Right cardiac atrium (tissue), 5 donors: ENCODE measurements at places on chromosomes 3 and 15.

- no peak for DNase-seq
These were observed 323.0 kb upstream of the CDIN1 start for GRCh38 chr15:36256404-36256807.

- no peak for DNase-seq
These were observed 685.7 kb downstream of the MCTP2 start for GRCh38 chr15:94917068-94917467.

GRCh38 chr3:146160321-146160963 is 542 bp downstream of the PLOD2 start:
- peak; percentile 67 for DNase-seq

- no peak for DNase-seq
These were observed 31.4 kb downstream of the ZNF662 start for GRCh38 chr3:42937334-42937733.

DNA sequence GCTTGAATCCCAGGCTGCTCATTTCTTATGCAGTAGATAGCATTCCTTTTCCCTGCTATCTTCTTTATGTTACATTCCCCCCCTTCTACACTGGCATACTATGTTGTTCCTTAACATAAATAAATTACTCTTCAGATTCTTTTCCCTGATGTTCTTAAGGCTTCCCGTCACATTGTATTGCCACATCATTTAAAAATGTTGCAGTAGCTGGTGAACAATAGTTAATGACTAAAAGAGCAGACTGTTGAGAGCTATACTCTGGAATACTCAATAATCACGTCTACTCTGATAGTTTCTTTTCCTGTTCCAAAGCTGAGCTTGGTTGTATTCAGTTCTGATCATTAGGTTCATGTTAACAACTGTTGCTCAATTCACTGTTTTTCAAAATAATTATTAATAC is 219.9 kb downstream of the CHST2 start:
- DNase-seq: no peak

GRCh38 chr3:160369784-160370183 is 29.2 kb downstream of the IFT80 start:
- DNase-seq: no peak

- DNase-seq: no peak
These were observed 670.6 kb downstream of the PLOD2 start for GRCh38 chr3:145490088-145491048.

- no peak for DNase-seq
These were observed 1.6 kb downstream of the RARB start for GRCh38 chr3:25429361-25430286.

DNA sequence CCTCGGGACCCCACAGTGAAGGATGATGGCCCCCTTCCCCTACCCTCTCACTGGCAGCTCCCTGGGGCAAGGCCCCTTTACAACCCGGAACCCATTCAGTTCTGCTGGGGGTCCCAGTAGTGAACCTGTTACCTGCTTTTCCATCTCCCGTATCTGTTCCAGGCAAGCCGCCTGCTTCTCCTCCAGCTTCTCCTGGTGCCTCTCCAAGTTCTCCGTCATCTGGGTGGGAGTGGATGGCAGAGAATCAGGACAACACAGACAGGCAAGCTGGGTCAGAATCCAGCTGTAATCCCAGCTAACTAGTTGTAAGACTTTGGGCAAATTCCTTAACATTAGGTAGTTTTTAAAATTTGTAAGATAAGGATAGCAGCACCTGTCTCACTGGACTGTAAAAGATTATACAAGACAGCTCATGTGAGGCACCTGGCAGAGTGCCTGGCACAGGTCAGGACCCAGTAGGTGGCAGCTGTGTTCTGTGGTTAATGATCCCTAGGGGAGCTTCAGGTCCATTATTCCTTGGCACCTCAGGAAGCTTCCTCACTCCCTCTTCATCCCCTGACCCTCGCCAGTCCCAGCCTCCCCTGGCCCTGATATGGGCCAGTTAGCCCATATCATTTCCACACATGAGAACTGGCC is 6.4 kb upstream of the ANKRD63 start:
- DNase-seq: no peak

GRCh38 chr3:48299746-48300712 is 33.4 kb downstream of the SPINK8 start:
- DNase-seq: no peak

DNA sequence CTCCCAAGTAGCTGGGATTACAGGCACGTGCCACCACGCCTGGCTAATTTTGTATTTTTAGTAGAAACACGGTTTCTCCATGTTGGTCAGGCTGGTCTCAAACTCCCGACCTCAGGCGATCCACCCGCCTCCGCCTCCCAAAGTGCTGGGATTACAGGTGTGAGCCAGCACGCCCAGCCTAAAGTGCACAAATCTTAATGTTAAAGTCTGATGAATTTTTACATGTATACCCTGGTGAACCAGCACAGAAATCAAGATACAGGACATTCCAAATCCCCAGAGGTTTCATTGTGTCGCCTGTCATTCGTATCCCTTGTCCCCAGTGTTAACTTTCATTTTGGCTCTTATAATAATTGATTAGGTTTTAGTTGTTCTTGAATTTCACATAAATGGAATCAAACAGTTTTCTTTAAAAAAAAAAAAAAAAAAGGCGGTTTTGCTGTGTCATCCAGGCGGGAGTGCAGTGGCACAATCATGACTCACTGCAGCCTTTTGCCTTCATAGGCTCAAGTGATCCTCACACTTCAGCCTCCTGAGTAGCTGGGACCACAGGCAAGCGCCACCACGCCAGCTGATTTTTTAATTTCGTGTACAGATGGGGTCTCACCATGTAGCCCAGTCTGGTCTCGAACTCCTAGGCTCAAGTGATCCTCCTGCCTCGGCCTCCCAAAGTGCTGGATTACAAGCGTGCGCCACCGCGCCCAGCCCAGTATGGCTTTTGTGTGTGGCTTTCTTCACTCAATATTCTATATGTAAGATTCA is 1.5 kb upstream of the TM4SF19 start:
- no peak for DNase-seq
